ENCODE measurements at places on chromosomes 7 and 10.

DNA sequence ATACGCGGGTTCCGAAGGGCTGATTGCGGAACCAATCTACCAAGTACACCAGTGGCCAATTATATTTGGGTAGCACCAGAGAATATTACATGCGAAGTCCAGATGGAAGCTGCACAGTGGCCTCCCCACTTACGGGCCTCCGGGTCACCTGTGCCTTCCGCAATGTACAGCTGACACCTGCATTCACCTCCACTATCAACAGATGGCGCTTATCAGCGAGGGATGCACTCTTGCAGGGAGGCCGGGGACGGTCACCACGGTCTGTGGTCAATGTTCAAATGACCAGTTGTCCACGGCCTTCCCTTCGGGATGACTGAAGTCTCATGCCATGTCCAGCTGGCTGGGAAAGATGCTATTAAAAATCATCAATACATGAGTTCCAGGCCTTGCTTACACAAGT lies 47.6 kb downstream of the SLIT1 start:
- no peak for DNase-seq

- no peak for DNase-seq
Measured at GRCh38 chr10:127364034-127364433, 167.6 kb upstream of the INSYN2A start.

- DNase-seq, result no peak
Measured at GRCh38 chr7:92292981-92293380, 47.2 kb downstream of the ANKIB1 start.

GRCh38 chr7:41046776-41047175 lies 656.1 kb downstream of the INHBA start:
- no peak for DNase-seq

DNA sequence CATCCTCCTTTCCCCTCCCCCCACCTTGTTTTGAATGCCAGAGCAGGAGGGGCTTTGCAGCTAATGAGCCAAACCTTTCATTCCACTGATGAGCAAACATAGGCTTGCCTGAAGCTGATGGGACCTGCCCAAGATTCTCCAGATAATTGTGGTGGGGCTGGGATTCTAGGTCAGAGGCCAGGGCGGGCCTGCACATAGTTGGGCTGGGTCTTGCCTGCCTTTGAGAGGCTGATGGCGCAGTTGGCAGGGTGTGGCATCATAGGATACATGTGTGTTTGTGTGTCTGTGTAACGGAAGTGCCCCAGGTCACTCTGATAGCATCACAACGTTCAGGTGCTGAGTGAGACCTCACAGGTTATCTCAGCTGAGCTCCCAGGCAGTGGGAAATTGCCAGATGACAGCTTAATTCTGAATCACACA lies 22.9 kb downstream of the BTBD16 start:
- DNase-seq, result no peak
